ENCODE measurements at places on chromosomes 2 and 18.

- no peak for DNase-seq
Measured at GRCh38 chr2:187093771-187094412, 244.9 kb upstream of the ZSWIM2 start.

GRCh38 chr2:39511605-39512433 lies 74.7 kb upstream of the MAP4K3 start:
- no peak for DNase-seq

- DNase-seq: no peak
Measured at GRCh38 chr2:239816576-239817467, 208.3 kb downstream of the NDUFA10 start.

GRCh38 chr2:235026649-235027557 lies 75.1 kb downstream of the SH3BP4 start:
- DNase-seq: peak; percentile 69

- no peak for DNase-seq
Measured at GRCh38 chr2:20027260-20027677, 14.8 kb upstream of the MATN3 start.

DNA sequence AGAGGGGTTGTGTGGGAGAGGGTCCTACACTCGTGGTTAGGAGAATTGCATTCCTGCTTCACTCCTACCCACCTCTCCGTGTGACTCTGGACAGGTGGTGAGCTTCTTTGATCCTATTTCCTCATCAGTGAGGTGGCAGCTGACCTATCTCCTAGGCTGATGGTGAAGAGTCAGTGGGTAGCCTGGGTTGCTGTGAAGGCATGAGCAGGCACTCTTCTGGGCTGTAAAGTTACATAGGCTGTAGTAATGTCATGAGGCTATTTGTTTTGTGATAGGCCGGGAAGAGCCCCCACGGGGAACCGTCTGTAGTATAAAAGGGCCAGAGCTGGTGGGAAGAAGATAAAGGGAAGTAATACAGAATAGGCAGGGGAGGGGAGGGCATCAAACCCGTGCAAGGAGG lies 83.8 kb downstream of the TMEM247 start:
- no peak for DNase-seq
